ENCODE measurements at places on chromosomes 11 and 22.

- DNase-seq = no peak
These were observed 216.0 kb upstream of the ISX start for GRCh38 chr22:34849965-34850364.

DNA sequence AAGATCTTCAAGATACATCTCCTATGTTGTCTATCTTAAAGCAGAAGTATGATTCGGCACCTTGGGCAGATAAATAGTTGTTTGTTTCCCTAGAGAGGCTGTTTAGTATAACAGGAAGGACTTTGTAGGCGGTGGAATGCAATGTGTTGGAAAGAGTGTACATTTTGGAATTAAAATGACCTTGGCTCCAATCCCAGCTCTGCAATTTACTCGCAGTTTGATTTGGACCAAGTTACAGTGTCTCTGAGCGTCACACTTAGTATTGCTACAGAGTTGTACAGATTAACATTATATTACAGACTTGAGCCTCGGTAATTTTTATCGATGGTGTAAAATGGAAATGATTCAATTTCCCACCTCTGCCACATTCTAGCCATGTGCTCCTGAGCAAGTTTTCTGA is 265.3 kb downstream of the OPCML start:
- DNase-seq = no peak

- no peak for DNase-seq
These were observed 35.2 kb upstream of the CSNK1E start for GRCh38 chr22:38352436-38352835.

DNA sequence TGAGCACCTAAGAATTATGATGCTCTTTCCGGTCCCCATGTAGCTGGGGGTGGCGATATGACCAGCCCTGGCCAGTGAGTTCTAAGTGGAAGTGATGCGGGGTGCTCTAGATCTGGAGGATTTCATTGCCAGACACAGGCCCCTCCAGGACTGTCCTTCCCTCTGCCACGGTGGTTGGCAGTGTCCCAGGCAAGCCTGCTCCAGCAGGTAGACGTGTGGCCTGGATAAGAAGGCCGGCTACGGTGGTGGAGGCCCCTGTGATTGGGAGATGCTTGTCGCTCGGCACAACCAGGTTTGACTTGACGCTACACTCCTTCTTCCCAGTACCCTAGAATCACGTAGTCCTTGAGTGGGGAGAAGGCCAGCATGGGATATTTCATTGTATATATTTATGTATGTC is 9.1 kb upstream of the ARHGAP8 start:
- DNase-seq = no peak

DNA sequence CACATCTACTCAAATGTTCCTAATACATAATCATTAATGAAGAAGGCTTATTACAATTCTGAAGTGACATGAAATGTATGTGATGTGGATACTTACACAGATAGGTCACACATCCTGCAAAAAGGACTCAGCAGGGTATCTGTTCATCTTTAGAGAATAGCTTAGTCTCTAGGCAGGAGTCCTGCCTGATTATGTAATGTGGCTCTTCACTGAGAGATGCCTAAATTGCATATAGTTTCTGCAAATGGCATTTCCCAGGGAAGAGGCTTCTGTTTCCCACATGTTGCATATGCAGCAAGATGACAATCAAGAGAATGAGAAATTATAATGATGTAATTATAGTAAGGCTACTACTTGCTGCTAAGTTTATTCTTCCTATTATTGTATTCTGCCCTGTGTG is 58.8 kb upstream of the SLC36A4 start:
- DNase-seq = no peak

- no peak for DNase-seq
These were observed 6.0 kb downstream of the TRAPPC4 start for GRCh38 chr11:119024430-119025098.

DNA sequence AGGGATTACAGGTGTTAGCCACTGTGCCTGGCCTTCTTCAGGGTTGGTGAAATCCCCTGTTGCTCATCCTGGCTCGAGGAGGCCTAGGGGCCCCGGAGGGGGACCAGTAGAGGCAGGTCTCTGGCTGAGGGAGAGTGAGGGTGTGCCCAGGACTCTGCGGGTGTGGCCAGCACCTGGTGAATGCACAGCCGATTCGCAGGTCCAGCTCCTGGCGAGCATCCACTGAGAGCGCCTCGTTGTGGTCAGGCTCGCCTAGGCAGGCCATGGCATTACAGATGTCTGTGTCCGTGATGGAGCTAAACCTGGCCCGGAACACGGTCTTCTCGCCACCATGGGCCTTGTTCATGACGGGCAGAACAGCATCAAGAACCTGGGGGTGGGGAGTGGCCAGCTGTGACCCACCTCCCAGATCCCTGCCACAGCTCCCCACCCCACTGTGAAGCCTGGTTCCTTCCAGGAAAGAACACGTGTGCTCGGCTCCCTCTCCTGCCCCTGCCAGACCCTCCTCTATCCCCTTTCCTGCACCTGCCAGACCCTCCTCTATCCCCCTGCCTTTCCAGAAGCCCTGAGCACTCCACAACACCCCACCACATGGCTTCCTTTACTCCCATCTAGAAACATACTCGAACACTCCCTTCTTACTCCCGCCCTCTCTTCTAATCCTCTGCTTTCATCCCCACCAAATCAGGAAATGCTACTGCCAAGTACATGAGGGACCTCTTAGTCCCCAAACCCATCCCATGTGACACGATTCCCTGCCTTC is 12.4 kb downstream of the TOP3B start:
- DNase-seq = no peak

DNA sequence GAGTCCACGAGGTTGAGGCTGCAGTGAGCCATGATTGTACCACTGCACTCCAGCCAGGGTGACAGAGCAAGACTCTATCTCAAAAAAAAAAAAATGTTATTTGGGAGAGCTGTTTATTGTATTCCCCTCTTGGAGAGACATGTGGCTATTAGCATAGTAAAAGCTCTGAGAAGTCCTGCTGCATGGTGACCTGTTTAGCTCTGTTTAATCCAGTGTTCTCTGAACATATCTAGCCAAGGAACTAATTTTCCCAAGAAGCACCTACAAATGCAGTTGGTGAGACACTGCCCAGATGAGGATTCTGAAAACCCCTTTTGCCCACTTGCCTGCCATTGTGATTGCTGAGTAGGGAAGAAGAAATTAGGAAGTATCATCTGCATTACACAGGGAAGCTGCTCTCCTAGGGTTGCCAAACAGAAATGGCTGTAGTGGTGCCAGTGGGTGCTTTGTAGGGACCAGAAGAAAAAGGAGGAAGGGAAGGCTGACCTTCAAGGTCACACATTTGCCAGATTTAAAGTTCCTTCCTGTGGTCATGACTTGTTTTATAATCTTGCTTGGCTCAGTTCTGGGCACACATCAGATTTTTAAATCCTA is 15.7 kb downstream of the TIMP3 start:
- DNase-seq = no peak

GRCh38 chr11:59426361-59427067 is at the start of gene OR5A2:
Gene OR5A2 (minus strand): TSS chr11:59426413. CDS start chr11:59422953, 3,460 bp downstream.
- DNase-seq = no peak

- no peak for DNase-seq
These were observed 236.7 kb downstream of the BRD1 start for GRCh38 chr22:49590851-49591445.

DNA sequence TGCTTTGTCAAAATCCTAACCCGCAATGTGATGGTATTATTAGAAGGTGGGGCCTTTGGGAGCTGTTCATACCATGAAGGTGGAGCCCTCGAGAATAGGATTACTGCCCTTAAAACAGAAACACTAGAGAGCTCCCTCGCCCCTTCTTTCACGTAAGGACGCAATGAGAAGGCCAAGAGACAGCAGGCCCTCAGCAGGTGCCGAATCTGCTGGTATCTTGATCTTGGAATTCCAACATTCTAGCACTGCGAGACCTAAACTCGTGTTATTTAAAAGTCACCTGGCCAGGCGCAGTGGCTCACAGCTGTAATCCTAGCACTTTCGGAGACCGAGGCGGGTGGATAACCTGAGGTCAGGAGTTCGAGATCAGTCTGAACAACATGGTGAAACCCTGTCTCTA is 33.1 kb downstream of the LARGE1 start:
- DNase-seq = no peak

- DNase-seq = no peak
These were observed 5.8 kb downstream of the TRIM29 start for GRCh38 chr11:120131941-120132644.

GRCh38 chr22:28978863-28979796 is 82.5 kb downstream of the C22orf31 start:
- DNase-seq = no peak

DNA sequence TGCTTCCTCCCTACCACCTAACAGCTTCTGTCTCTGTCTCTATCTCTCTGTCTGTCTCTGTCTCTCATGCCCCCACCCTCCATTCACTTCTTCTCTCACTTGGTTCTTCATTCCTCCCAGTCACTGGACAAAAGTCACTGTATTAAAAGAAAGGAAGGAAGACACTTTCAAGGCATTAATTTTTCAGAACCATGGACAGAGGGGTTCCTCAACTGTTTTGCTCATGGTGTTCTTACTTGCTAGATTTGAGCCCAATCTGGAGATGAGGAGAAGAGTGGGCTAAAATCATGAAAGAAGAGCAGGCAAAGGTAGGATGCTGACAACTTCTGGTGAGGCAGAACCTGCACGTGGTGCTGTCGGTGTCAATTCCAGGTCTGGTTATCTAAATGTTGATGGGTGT is 116.7 kb upstream of the LARGE1 start:
- DNase-seq = no peak

GRCh38 chr11:420911-421321 is 6.1 kb upstream of the SIGIRR start:
- DNase-seq = no peak

DNA sequence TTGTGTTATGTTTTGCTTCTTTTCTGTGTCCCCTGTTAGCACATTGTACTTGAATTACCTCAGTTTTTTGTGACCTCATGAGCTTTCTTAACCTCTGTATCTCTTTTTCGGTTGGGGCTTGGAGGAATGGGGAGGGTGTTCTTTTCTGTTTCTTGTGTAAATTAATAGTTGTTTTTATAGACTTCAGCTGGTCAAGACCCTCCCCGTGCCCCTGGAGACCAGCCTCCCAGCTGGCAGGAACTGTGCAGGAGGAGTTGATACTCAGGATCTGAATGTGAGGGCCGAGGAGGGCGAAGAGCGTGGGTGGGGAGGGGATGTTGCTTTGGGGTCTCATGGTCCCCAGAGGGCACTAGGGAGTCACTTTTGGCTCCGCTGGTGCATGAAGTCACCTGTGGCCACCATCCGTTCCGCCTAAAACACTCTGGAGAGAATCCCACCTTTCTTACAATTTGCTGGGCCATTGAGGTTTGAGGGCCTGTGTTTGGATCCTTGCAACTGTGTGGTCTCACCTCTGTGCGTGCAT is 44.3 kb upstream of the NNMT start:
- DNase-seq = no peak

- DNase-seq = no peak
These were observed 514 bp downstream of the KRTAP5-9 start for GRCh38 chr11:71548716-71549151.

DNA sequence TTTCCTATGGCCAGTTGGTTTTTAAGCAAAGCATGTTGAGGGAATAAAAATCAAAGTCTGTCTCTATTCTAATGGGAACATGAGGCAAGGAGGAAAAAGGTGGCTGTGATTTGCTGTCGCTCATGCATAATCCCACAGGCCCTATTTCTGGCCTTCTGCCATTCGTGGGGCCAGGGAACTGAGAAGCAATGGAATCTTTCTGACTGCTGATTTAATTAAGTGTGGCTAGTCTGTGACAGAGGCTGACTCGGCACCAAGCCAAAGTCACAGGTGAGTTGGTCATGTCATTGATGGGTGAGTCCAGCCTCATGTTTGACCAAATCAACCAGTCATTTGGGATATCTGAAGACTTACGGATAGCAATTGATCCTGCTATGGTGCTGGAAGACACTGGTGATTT is 429.3 kb upstream of the CADM1 start:
- DNase-seq = no peak

DNA sequence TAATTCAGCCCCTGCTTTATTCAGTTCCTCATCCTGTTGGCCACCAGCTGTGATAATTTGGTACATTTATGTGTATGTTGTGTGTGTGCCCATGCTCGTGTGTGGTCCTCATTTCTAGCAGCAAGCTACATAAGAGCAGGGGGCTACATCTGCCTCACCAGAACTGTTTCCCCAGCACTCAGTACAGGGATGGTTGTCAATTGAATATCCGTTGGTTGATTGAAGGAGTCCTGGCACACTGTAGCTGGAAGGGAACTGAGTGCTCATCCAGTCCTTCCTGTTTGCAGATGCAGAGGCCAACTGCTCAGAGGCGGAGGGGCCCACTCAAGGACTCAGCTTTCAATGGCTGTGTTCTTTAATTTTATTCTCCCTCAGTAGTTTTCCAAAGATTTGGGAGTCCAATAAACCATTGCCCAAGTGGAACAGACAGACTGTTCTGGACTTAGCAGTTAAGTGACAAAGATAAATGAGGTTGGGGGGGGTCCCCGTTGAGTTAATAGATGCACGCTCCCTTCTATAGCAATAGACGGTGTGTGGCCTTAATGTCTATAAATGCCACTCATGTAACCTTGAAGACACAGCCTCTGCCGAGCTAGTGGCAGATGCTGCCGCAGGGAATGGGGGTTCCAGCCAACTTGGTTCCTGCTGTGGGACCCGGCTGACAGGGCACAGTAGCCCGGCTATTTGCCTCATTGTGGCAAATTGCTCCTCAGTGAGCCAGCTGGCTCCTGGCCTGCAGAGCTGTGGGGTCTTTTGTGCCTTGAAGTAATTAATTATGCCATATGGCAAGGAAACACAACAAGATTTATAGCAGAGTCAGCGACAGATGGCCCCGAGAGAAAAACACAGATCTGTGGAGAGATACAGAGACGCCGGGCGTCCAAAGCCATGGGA is 71.4 kb upstream of the GRK3 start:
- no peak for DNase-seq

DNA sequence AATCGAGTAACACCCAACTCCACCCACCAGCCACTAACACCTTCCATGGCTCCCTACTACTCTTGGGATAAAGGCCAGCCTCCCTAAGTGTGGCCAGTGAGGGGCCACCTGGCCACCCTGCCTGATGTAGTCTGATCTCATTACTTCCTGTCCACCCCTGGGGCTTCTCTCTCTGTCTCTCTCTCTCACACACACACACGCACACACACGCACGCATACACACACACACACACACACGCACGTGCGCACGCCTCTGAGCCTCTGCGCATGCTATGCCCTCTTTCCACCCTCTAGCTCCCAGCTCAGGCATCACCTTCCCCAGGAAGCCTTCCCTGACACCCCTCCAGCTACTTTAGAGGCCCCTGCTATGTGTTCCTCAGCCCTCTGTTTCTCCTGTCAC is 3.9 kb downstream of the MFNG start:
- DNase-seq = no peak

GRCh38 chr11:87176044-87176443 is 138.3 kb downstream of the TMEM135 start:
- DNase-seq = no peak

All from stimulated activated CD8-positive, alpha-beta memory T cell treated with anti-CD3 and anti-CD28 coated beads, Interleukin-12 subunit alpha, Interleukin-12 subunit beta, amount 100 ng/mL, for 4 hours (primary cell).